H4 (cell line): ENCODE measurements at places on chromosomes 3 and 15.
A peak's percentile ranks its signal among the peaks of the same experiment; 100 is the strongest.

DNA sequence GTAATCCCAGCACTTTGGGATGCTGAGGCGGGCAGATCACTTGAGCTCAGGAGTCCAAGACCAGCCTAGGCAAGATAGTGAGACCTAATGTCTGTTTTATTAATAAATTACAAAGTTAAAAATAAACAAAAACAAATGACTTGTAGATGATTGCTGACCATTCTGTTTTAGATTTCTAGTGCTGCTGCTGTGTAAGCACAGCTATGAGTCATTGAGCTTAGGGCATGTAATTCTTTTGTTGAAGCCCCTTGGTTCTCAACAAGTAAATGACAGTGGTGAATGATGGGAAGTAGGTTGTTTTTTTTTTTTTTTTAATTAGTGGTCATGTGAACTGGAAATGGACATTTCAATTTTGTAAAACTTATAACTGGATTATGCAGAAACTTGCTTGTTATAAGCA lies 63.3 kb downstream of the LEO1 start:
- DNase-seq, result peak; percentile 21

- DNase-seq, result no peak
Measured at GRCh38 chr3:152610622-152611021, 224.3 kb upstream of the P2RY1 start.

DNA sequence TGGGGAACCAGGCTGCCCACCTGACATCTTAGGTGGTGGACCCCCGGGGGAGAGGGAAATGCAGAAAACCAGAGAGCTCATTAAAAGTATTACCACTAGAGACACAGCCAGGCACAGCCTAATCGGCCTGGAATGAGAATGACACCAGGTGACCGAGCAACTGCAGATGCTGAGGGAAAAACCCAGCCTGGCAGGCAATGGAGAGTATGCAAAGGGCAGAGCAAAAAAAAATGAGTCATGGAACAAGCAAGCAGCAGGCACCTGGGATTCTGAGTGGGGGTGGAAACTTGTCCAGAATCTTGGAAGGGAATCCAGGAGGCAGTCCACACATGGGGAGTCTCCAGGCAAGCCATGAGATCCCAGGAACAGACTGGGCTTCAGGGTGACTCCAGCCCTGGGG lies 183.7 kb upstream of the LRRN1 start:
- DNase-seq, result peak; percentile 13

- DNase-seq, result no peak
Measured at GRCh38 chr3:39050029-39050428, 1.7 kb downstream of the SCN11A start.

DNA sequence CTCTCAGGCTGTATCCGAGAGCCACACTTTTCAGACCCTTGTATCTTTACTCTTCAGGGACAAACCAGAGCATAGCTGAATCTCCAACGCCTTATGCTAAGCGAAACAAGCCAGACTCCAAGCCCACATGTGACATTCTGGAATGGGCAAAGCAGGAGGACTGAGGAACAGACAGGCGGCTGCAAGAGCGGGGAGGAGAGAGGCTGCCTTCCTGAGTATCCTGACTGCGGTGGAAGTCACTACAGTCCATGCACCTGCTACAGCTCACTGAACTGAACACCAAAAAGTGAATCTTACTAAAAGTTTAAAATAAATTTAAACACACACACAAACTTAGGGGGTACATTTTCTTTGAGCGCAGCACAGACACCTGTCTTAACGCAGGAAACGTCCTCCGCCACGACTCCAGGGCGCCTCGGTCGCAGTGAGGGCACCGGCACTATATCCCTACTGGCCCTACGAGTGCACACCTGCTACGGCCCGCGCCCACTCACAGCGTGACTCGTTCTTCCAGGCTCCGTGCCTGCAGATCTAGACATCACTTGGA lies 1.4 kb downstream of the CYFIP1 start:
- DNase-seq, result no peak
